ENCODE measurements at places on chromosomes 1 and 21. TPM values are rescaled to one million over a fixed set of nuclear protein-coding genes. Genes with fewer than 3 reads are reported as not detected.

Gene OR10Z1
- total RNA-seq: not detected

Gene SERPINC1
- not detected for total RNA-seq

Gene C4BPB
- total RNA-seq: 0.30 TPM

Gene NTMT2
- 5.7 TPM for total RNA-seq

Gene RIMKLA
- 10.2 TPM for total RNA-seq

Gene S100A1
- 2,012 TPM for total RNA-seq

Measured in left ventricle myocardium inferior (tissue), 1 donor.